ENCODE measurements at places on chromosomes 11 and 22.

- no peak for DNase-seq
Observed at GRCh38 chr11:62930157-62930556, 9.0 kb upstream of the CHRM1 start.

DNA sequence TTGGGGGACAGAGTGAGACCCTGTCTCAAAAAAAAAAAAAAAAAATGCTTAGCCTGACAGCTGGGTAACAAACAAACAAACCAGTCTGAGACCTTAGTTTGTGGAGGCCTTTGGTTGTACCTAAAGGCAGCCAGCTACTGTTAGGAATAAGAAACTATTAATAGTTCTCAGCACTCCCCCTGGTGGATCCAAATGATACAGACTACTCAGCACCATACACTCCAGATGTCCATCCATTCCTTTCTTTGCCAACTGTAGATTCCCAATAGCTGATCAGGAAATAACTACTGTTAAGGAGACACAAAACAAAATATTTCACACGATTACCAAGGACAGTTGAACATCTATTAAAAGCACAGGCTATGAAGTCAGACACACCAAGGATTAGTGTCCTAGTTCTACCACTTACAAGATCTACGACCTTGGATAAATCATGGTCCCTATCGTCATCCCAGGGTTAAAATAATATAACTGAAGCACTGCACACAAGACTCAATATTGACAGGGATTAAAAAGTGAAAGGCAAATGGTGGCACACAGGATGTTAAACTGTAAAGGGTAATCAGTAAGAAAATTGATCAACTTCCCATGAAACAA, 17.2 kb downstream of the CLDN25 start:
- DNase-seq: no peak

DNA sequence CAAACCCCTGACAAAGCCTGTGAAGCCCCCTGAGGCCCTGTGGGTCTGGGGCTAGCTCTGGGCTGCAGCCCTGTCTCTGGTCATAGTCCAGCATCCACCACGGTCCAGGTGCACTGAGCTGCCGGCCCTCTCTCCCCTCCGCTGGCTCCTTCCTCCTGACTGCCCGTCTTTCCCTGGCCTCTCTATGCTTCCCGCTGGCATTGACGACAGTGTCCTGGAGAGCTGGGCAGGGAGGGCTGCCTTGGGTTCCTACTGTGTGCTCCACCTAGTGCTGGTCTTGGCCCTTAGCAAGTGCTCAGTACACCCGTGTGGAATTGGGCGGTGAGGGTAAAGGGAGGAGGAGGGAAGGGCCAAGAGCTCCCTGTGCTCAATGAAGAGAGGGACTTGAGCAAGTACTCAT, 868 bp upstream of the MYEOV start:
- no peak for DNase-seq

DNA sequence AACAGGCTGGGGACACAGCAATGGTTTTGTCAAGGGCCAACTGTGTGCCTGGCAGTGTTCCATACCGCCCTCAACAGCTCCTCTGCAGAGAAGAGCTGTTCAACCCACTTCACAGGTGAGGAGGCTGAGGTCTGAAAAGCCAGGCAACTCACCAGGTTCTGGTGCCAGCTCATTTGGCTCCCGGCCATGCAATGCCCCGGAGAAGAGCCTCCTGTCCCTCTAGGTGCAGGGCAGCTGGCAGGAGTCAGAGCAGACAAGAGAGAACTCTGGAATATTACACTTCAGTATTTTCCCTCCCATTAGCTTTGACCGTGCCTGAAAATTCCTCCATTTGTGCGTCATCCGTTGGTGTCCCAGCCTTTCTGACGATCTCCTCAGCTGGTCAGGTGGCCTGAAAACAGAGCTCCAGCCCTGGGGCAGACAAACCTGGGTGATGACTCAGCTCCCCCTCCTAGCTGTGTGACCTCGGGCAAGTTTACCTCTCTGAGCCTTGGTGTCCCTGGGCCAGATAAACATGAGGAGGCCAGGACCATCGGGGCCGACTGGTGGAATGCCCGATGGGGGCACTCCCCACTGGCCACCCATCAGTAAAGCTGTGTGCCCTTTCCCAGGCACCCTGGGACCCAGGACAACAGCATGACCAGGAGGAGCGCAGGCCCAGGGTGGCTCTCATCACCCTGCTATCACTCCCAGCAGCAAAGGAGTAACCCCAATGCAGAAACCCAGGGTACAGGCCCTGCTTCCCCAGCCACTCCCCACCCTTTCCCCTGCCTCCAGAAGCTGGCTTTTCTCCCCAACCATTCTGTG, 9.6 kb upstream of the C1QTNF6 start:
- DNase-seq: no peak

- DNase-seq: no peak
Observed at GRCh38 chr22:26679003-26679629, 21.7 kb downstream of the MIAT start.

GRCh38 chr11:67303835-67304411, 593 bp downstream of the SSH3 start:
- no peak for DNase-seq

DNA sequence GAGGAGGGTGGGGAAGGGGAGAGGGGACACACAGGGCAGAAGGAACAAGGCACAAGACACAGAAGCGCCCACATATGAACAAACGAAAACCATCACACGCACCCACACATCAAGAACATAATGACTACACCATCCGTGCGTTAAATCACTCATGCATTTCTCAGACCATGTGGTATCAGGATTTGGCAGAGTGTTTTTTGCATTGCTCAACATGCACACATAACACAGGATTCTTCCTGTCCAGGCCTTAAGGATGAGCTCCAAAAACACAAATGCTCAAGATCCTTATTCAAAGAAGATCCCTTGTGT, 309.5 kb downstream of the CADM1 start:
- DNase-seq: no peak

DNA sequence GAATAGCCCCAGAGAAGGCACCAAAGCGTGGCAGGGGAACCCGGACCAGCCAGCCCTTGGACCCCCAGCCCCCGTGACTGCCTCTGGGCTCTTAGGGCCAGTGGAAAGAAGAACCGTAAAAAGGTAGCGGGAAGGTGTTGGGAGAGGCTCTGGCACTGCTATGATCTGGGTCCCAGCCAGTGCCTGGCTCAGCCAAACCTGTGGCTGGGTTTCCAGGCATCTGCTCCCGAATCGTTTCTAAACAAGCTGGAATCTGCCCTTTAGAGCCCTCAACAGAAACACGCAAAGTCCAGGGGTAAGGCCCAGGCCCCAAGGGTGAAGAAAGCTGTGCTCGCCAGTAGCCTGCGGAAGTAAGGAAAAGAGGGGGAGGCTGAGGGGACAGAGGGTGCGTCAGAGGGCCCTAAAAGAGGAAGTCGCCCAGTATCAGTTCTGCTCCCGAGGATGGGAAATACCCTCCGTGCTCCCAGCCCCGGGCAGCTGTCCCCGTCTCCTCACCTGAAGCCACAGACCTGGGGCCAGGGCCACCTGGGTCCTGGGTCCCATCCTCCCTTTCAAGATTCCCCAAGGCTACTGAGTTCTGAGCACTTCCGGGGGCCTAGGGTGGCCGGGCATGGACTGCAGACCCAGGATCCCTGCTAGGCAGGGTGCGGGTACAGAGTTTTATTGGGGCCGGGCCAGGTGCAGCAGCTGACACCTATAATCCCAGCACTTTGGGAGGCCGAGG, 24.7 kb downstream of the IL10RA start:
- DNase-seq: no peak

DNA sequence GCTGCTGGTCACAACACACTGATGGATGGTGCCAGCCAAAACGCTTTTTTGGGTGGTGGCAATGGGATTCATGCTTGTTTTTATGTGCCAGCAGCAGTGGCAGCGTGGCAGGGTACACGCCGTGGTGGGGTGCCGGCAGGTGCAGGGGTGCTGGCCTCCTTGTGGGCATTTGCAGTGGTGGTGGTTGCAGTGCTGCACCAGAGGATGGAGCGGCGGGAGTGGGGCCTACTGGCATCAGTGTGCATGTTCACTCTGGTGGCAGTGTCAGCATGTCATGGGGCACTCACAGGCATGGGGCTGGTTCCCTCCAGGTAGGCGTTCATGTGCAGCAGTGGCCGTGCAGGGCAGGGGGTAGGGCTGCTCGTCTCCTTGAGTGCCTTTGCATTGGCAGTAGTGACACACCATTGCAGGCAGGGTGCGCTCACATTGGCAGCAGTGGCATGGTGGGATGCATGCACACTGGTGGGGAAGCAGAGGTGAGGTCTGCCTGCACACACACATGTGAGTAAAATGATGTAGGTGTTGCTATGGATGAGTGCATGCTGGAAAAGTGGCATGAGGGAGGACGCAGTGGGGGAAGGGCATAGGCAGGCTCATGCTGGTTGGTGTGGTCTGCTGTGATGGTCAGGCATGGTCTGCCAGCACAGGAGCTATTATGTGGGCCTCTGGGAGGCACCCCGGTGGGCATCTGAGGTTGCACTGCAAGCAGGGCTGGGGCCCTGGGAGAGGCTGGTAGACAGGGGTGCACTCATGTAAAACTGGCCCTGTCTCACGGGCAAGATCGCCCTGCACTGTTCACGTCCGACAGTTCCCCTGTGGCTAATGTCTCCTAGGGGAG, 29.9 kb downstream of the CCDC15 start:
- DNase-seq: no peak

DNA sequence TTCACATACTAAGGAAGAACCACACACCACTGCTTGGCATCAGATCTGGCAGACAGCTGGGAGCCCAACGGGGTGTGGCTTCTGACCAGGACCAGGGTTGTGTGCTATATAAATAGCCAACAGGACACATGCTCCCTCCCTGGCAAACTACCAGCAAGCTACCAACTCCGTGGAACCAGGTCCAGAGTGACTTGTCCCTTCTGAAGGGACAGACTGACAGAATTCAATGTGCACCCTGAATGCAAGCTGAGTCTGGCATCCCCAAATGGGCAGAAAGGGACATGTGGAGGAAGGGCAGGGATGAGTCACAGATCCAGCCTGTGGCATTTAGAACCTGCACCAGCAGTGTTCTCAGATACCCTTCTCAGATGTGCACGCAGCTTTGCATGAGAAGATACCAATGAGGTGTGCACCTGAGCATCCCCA, 92.9 kb downstream of the MICAL3 start:
- no peak for DNase-seq

- DNase-seq: no peak
Observed at GRCh38 chr11:118519549-118519948, 7.7 kb upstream of the TTC36 start.

DNA sequence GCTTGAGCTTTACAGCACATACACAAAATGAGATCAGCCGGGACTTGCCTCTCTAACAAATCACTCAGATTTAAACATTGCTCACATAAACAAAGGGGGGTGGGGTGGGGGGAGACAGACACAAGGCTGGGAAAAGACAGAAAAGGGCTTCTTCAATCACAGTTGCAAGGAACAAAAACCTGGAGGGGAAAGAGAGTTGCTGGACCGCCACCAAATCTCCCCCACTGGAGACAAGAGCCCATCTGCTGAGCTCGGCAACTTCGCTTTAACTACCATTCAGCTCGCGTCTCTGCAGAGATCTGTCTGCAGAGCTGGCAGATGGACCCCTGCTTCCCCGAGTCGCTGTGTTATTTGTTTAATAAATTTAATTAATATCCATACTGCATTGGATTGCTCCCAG, 165.0 kb downstream of the RCN1 start:
- DNase-seq: no peak

- no peak for DNase-seq
Observed at GRCh38 chr11:33574331-33574730, 126.3 kb downstream of the C11orf91 start.

DNA sequence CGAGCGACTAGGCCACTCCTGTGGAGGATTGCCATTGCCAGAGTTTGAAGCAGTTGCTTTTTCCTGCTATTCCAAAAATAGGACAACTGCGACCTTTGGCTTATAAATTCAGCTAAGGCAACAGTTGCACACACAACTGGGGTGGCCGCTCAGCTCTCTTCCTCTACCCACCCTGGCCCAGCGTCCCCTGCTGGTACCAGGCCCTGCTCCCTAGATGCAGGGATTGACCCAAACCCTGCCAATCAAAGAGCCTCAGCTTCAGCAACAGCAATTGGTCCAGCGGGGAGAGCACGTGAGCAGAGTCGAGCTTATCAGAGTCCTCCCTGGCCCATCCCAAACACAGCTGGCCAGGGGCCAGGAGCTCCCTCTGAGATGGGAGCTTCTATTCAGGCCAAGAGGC, 22.0 kb upstream of the CABP2 start:
- no peak for DNase-seq

- DNase-seq: no peak
Observed at GRCh38 chr11:120255519-120255866, 15.6 kb downstream of the POU2F3 start.

GRCh38 chr11:17822401-17822781, 87.8 kb downstream of the KCNC1 start:
- no peak for DNase-seq

DNA sequence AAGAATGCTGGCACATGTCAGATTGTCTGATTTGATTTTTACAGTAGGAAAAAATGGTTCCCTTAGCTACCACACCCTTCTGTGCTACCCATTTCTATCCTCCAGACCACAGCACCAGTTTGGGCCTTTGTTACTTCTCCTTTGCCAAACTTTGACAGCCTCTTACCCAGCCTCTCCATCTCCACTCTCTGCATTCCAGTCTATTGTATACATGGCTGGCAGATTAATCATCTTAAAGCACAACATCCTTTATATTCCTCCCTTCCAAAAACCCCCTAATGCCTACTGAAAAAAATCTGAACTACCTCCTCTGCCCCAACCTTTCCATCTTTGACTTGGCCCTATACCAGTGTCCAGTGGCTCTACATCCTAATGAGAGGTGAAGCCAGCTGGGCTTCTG, 10.8 kb upstream of the PANX1 start:
- no peak for DNase-seq

GRCh38 chr11:115555336-115556090, 51.3 kb upstream of the CADM1 start:
- no peak for DNase-seq

DNA sequence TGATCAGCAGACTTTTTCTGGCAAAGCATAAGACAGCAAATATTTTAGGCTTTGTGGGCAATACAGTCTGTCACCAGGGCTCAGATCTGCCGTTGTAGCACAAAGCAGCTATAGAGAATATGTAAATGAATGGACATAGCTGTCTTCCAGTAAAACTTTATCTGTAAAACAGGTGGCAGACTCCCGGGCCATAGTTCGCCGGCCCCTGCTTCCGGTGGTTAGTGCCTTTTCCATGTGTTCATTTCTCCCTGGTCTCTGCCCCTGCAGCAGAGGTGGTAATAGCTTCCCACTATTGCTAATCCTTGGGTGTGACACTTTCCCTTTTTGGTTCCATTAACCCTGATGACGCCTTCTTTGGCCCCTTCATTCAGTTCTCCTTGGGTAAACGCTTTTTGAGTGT, 93.7 kb upstream of the LDLRAD3 start:
- no peak for DNase-seq

DNA sequence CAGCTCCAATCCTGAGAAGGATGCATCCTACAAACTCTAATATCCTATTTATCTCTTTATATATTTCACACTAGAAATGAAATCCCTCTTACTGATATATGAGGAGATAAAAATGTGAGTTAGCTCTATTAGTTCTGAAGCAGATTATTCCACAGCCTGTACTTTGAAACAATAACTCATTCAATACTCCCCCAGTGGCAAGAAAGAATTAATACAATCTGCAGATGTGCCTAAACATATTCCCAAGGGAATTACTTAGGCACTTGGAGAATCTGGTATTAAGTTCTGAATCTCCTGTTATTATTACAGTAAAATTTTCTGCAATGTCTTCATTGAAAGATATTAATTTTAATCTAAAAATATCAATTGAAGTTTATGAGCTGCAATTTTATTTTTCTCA, 59.4 kb downstream of the DDI1 start:
- DNase-seq: no peak

Data from non-pigmented ciliary epithelial cell (primary cell).